Activated CD8-positive, alpha-beta memory T cell treated with anti-CD3 and anti-CD28 coated beads, Interleukin-2, amount 50 U/mL, for 4 hours (primary cell): ENCODE measurements at places on chromosomes 4 and X.

DNA sequence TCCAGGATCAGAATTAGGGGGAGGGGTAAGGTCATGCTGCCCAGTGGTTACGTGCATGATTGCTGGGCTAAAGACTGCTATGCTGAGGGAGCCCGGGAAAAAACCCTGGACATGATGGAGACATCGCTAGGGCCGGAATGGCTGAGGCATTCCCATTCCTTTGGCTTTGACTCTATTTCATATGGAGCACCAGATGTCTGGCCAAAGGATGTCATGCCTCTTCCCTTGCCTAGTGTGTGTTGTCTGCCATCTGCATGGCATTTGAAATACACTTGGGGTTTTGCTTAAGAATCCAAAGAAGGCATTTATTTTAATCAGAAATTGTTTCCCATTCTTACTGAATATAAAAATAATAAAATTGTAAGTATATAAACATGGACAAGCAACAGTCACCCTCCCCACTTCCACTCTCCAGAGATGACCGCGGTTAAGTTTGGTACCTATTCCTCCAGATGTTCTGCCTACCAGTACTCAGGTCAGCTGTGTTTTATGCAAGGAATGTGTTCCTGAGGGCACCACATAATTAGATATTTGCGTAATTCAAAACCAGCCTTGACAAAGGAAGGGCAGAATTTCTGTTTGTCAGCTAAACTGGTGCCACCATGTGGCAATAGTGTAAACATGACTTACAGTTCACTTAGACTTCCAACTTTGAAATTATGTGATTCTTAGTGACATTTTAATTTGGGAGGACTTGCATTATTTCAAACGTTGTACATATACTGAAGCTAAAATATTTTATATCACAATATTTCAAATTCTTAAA is 105.9 kb downstream of the CT47B1 start:
- DNase-seq, result no peak

DNA sequence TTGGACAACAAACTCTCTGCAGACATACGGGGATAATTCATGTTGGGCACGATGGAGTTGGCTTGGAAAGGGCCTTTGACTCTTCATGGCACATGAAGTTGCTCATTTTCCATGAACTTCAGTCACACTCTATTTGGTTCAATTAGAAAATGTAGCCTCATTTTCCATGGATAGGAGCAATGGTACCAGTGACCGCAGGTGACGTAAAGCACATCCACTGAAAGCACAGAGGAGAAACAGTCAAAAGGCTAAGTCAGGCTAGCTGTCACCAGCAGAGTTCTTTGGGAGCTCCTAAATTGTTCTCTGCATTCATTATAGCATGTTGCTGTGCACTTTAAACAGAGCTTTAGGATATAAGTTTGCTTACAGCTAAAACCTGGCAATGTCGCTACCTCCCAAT is 39.9 kb upstream of the MAP3K15 start:
- no peak for DNase-seq

DNA sequence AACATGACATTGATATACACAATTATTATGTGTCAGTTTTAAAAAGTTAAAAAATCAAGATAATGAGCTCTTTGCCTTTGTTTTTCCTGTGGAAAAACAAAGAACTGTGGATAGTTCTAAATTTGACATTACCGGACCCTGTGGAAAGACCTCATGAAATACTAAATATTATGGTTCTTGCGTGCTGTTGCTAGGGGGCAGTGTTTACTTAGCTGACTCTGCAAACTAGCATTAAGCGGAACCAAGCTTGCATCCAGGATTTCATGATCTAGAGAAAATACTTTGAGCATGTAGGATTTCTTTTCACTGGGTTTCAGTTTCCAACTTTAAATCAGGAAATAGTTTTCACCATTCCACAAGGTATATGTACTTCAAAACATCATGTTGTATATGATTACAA is 33.6 kb downstream of the CLCN4 start:
- DNase-seq, result no peak

DNA sequence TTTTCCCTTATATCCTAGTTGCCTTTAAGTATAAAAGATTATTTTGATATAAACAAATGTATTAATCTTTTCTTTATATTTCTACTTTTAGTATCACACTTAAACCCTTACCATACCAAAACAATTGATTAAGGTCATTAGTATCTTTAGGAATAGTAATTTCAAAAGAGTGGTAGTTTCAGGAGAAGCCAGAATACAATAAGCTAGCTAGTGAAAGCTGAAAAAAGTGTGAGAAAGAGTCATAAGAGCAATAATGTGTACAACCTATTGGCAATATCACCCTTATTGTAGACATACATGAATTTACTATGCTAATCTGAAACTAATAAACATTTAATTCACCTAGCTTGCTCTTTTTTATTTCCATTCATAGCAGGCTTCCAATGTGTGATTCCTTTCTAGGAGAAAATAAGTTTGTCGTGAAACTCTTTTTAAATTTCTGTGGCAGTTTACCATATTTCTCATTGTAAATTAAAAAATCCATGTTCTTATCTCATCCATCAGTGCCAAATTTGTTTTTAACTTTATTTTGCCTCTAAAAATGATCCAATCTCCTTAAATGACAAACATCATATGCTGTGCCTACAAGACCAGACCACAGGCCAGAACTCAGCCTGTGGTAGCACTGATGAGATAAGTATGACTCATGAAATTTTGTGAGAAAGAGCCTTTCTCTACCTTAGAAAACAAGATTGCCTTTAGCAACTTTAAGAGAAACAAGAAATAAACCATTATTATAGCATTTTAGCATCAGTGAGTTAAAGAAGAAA is 8.1 kb downstream of the NEK1 start:
- DNase-seq, result no peak

DNA sequence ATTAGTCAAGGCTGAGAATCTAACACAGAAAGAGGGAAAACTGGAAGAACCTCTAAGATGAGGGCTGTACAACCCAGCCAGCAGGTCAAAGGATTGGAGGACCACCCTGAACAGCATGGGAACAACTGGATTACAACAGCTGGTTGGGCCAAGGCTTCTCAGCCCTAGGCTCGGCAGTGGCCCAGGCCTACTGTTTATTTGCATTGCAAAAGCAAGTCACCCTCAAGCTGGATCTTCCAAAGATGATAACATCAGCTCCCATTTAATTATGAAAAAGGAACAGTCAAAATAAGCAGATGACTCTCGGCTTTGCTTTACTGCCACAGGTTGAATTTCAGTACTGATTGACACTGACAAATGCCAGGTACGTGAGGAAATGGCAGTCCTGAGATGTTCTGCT is 61.8 kb downstream of the GPC3 start:
- no peak for DNase-seq

- no peak for DNase-seq
These were observed 17.8 kb downstream of the SCD5 start for GRCh38 chr4:82780752-82781231.

DNA sequence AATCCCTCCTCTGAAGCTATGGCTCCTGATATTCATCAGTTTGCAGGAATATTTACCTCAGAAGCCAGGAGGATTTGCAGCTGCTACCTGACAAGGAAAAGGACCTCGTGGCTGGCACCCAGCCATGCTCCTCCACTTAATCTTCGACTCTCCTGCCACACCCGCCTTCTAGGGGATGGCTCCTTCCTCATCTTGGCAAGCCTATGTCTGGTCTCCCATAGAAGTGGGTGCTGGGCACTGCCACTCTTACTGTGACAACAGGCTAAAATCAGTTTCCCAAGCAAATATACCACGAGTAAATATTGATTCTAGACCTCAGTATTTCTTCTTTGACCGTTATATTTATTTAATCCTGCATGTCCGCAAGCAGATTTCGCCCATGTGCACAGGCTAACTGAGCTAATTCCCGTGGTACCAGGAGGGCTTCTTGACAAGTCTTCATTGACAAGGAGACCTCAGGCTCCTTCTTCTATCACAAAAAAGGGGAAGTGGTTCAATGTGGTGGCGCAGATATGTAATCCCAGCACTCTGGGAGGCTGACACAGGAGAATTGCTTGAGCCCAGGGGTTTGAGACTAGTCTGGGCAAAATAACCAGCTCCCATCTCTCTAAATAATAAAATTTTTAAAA is 52.6 kb upstream of the DCTD start:
- DNase-seq, result no peak

DNA sequence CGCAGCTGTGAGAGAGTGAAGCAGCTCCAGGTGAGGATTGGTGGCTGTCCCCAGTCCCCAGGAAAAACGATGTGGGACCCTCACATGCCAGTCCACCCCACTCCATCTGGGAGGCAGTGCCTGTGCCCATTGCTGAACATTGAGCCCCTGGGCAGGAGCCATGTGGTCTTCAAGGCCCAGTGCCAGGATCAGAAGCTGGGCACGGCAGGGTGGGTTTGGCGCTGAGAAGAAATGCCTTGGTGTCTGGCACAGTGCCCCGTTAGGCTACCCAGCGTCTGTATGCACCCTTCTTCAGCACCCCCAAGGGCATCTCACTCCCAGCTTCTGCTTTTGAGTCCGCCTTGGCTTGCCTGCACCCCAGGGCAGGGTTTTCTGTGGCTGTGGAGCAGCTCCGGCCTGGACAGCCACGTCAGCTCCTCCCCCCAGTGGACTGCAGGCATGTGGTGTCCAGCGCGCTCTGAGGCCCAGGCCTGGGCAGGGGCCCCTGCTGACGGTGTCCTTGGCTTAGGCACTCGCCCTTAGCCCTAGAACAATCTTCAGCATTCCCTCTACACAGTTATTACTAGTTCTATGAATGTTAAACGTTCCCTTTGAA is 28.6 kb downstream of the RGS12 start:
- no peak for DNase-seq
